ENCODE measurements at places on chromosomes 7 and 10.

- DNase-seq: no peak
Measured at GRCh38 chr10:1652151-1652550, 85.2 kb downstream of the ADARB2 start.

GRCh38 chr7:93920496-93921182 is 896 bp upstream of the GNG11 start:
- peak; percentile 11 for DNase-seq

DNA sequence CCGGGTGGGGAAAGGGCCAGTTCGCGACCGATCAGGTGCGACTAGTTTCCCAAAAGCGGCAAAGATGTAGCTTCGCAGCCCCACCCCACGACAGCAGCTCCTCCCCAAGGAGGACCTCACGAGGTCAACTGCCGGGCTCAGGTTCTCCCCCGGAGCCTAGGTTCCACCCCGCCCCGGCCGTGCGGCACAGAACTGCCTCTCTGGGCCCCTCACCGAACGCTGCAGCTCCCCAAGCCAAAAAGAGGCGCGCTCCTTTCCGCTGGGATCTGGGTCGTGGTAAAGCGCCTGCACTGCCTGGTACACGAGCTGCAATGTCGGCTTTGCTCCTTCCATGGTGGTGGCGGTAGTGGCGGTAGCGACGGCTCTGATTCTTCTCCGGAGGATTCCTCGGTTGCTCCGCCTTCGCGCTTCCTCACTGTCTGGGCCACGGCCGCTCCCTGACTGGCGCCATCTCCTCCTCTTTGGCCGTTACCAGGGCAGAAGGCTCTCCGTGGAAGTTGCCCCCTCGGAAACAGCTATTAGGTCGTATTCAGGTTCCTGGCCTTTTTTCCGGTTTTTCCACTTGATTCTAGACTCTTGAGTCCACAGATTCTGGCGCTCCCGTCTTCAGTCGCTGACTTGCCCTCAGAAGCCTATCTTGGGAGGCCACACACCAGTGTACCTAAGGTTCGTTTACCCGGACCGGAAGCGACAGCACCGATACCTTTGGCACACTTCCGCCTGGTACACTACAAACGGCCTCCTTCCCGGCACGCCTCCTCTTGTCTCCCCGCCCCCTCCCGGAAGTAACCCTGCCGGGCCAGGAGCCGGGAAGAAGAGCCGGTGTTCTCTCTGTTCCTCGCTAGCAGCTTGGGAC is at the start of gene TNPO3:
Gene TNPO3 (minus strand): TSS at position 674 of the 856 bp plus-strand sequence. CDS start 341 bp downstream, at position 333.
- peak; percentile 92 for DNase-seq

- DNase-seq: no peak
Measured at GRCh38 chr10:48714088-48714487, 29.4 kb downstream of the WDFY4 start.

- DNase-seq: no peak
Measured at GRCh38 chr7:69994886-69995542, 396.7 kb downstream of the AUTS2 start.

DNA sequence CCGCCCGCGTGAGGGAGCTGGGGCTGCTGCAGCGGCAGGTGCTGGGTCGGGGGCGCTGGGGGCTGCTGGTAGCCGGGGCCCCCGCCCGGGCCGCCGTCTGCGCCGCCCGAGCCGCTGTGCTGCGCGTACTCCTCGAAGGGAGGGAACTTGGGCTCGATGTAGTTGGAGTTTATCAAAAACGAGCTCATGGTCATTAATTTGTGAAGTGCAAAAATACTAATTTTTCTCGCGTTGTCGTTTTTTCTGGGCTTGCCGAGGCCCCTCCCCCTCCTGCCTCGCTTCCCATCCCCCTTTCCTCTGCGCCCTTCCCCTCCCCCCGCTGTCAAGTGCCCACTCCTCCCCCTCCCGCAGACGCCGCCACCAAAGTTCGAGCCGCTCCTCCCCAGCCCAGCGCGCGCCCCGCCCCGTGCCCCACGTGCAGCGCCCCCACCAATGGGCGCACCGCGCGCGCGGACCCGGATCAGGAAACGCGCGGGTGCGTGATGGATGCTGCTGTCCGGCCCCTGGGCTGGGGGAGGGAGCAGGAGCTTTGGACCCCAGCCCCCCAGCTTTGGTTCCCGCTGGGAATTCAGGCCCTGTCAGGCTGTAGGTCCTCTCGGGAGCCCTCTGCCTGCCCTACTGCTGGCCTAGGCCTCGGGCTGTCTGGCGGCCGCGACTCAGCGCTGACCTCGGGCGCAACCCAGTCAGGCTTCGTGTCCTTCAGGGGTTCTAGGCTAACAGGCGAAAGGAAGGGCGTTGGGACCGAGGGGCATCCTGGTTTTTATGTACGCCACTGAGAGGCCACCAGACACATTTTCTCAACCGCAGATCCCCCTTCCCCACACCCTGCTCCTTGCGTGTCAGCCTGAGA is at the start of gene HOXA4:
Gene HOXA4 (minus strand): TSS at position 218 of the 850 bp plus-strand sequence. CDS start 24 bp downstream, at position 194.
- DNase-seq: peak; percentile 90

DNA sequence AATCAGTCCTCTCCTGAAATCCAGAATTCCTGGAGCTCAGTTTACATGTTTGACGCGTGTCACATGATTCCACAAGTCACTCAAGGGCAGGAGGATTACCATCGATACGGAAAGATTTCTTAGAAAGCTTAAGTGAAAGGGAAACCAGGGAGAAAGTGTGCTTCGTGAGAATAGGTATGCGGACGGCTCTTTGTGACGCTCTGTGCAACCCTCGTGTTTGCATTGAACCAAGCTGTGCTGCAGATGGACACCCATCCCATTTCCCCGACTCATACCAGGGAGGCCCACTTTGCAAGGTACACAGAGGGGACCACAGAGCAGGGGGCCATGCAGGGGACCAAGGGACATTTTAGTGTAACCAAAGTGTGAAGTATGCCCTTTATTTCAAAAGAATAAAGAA is 43.2 kb downstream of the IKZF1 start:
- DNase-seq: no peak

DNA sequence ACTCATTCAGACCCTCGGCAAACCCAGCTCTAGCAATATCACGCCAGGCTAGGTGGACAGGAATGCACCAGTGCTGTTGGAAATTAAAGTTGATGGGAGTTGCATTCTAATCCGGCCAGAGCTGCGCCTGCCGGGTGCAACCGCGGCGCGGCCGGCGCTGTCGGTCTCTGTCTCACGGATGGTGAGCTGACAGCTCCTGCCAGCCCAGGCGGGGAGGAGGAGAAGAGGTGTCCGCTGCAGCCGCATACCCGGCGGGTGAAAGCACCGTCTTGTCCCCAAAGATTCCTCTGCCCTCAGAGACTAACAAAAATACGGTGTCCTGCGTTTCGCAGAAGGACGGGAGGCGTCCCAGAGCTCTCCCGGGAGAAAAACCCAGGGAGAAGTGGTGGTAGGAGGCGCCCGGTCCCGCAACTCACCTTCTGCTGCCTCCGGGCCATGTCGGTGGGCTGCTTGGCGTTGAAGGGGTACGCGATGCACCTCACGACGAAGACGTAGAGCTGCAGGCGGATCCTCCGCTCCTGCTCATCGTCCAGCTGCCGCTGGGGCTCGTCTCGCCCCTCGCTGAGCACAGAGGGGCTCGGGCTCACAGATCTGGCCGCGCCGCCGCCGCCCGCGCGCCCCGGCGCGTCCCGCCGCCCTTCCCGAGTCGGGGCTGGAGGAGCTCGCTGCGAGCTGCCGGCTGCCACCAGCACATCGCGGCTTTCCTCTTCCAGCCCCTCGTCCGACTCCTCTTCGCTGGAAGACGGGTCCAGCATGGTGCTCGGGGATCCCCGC is 490 bp downstream of the CADPS2 start:
- peak; percentile 42 for DNase-seq

- DNase-seq: no peak
Measured at GRCh38 chr7:127290116-127290655, 37.4 kb upstream of the GRM8 start.

DNA sequence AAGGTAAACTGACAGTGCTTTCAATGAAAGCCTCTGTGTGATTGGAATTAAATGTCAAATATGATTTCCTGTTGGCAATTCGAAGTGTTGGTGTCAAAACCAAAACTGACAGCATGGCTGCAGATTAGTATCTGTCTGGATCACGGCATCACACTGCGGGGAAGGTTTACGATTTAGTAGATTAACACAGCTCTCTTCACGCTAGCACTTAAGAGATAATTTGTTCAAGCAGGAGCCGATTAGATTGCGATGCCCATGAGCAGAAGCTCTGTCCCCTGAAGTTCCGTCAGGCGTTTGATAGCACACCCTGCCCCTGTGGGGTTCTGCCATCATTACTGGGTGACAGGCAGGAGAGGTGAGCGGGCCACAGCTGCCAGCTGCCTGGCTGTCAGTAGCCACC is 279.5 kb upstream of the AUTS2 start:
- DNase-seq: no peak

DNA sequence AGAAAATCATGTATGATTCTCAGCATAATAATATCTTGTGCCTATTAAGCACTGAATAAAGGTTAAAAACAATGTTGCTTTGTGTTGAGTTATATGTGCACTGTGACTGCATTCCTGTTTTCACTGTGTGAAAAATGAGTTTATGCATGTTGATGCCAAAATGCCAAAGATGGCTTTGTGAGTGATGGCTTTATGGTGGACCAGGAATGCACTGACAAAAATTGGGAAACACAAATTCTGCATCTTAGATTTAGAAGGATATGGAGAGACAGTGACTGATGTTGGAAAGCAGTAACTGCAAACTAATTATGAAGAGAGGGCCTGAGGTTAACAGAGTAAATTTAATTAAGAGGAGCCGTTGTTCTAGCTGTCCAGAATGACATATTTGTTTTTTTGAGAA is 440.4 kb downstream of the KIF20B start:
- DNase-seq: no peak

- DNase-seq: peak; percentile 54
Measured at GRCh38 chr10:34489973-34490745, 324.9 kb downstream of the PARD3 start.

- DNase-seq: no peak
Measured at GRCh38 chr10:77492368-77492994, 145.1 kb downstream of the KCNMA1 start.

- no peak for DNase-seq
Measured at GRCh38 chr7:106779877-106780276, 85.2 kb upstream of the PIK3CG start.

- peak; percentile 93 for DNase-seq
Measured at GRCh38 chr10:35421553-35422178, 85.4 kb downstream of the CCNY start.

DNA sequence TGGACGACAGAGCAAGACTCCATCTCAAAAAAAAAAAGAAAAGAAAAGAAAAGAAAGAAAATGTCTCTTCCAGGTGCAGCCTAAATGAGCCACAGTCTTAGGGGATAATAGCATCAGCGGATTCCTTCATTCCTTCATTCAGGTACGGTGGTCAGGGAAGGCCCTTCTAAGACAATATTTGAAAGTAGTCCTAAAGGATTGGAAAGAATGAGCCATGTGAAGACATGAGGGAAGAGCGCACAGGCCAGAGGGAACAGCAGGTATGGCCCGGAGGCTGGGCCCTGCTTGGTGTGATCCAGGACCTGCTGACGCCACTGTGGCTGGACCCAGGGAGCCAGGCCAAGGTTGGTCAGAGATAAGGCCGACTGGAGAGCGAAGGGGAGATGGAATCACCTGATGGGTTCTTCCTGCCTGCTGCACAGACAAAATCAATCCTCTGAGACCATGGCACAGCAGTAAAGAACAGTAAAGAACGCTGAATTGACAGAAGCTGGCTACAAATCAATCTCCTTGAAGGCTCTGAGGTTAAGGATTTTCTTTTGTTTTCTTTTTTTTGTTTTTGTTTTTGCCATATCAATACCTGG is 16.3 kb upstream of the MKRN1 start:
- no peak for DNase-seq

- DNase-seq: peak; percentile 18
Measured at GRCh38 chr7:70695795-70696083, 436.2 kb upstream of the GALNT17 start.

GRCh38 chr7:45162311-45162845 is 4.8 kb downstream of the RAMP3 start:
- DNase-seq: no peak

GRCh38 chr7:33640741-33641140 is 264.6 kb upstream of the BMPER start:
- DNase-seq: peak; percentile 10

DNA sequence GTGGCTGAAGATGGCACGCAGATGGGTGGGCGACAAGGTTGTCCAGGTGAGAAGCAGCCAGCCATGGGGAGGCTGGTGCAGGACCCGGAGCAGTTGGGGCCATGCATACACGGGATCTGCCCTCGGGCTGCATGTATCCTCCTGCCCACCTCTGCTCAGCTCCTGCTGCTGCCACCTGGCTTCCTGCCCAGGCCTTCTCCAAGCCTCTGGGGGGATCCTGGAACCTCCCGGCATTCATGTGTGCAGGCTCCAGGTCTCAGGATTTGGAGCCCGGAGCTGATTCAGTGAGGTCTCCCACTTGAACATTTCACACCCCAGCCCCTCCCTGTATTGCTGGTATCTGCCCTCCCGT is 27.0 kb downstream of the PDGFA start:
- DNase-seq: no peak

DNA sequence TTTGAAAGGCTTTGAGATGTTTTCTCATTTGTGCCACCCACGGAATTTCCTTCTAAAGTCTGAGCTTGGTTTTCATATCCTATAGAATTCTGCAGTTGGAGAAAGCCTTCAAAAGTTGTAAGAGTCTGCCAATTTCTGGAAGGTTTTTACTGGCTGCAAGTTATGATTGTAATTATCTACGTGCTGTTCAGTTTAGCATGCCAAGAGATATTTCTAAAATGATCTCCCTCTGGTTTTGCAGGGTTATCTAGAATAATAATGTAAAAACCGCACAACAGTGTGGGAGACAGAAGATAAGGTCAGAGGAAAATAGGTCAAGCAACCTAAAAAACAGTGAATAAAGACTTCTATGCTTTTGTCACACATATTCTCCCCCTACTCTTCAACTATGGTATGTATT is 69.3 kb downstream of the MTERF1 start:
- no peak for DNase-seq

DNA sequence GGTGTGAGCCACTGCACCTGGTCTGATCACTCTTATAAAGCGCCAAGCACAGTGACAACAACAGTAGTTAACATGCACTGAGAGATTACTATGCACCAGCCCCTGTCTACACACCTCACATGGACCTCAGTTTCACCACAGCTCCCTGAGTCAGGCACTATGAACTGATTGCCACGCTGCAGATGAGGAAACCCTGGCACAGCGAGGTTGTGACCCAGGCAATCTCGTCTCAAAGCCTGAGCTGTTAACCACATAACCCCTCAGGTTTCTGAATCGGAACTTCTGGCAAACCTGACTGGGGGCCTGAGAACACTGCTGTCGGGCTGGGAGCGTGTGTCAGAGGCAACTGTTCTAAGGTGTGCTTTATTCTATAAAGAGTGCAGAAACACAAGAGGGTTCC is 150.8 kb downstream of the RNF216 start:
- no peak for DNase-seq
